ENCODE measurements at places on chromosomes 3 and 15.

DNA sequence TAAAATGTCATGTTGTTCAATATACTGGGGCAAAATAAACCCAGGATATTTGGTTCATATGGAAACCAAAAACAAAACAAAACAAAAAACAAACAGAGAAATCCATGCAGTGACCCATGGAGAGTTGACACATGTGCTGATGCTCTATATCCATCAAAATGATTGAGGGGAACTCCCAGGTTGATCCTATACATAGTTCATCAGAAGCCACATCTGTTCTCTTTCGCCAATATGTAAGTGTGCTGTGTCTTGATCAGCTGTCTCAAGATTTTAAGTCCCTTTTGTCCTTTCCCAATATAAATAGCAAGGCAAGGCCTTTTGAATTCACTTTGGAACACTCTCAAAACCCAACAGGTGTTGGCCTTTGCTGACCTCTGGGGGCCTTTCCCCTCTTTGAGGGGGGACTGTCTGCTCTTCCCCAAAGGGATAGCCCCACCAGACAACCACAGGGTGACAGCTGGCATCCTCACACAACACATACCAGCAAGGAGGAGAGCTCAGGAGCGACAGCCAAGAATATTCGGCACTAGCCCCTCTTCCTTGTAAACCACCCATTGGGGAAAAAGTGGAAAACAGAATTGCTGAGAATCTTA is 209.4 kb upstream of the CD96 start:
- no peak for DNase-seq

GRCh38 chr3:71554649-71555048 is 28.9 kb downstream of the FOXP1 start:
- no peak for DNase-seq

GRCh38 chr15:80121546-80121945 is 31.3 kb upstream of the FAH start:
- no peak for DNase-seq

- DNase-seq: no peak
Observed at GRCh38 chr15:88563638-88564037, 17.2 kb upstream of the DET1 start.

GRCh38 chr3:16207031-16207430 is 32.6 kb downstream of the GALNT15 start:
- no peak for DNase-seq

DNA sequence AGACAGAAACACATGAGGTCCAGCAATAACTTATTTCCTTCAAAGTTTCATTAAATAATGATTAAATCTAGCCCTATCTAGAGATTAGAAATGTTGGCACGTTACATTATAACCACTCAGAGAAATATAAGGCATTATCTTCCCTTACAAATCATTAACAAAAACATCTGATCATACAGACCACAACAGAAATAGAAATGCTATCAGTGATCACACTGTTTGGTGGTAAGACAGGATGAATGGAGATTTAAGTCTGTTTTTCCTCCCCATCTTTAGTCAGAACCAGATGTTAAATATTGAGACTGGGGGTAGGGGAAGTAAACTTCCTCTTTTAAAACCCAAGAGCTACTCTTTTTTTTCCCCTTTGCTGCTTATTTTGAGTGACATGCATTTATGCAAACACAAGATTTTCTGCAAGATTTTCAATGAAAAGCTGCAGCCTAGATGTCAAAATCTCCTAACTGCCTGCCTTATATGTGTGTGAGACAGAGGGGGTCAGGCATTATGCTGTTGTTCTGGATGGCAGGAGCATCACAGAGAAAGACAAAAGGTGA is 70.4 kb downstream of the CBLB start:
- DNase-seq: no peak

- DNase-seq: no peak
Observed at GRCh38 chr3:10437995-10438901, 67.1 kb downstream of the ATP2B2 start.

DNA sequence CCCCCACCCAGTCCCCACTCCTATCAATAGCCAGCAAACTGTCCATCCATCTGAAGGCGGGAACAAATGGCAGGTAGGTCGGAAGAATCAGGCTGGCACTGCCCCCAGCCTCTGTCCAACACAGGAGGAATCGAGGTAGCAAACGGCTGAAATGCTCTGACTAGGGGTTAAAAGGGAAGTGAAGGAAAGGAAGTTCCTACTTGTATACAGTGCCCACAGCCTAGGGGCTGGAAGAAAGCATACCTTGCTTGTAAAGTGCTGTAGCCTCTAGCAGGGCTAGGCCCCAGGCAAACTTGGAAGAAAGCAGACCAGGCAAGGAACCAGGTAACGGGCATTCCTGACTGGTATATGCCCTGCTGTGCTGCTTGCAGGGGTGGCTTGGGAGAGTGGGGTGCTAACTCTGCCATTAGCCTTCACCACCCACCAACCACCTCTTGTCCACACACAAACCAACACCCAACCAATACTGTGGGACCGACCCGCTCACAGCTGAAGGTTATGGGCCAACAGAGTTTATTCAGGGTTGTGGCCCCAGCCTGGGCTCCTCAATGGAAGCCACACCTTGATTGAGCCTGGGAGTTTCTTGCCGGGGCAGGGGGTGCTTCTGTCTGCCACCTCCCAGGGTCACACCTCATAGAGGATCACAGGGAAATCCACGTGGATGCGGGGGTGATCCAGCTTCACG is 2.4 kb downstream of the TUSC2 start:
- DNase-seq: no peak

DNA sequence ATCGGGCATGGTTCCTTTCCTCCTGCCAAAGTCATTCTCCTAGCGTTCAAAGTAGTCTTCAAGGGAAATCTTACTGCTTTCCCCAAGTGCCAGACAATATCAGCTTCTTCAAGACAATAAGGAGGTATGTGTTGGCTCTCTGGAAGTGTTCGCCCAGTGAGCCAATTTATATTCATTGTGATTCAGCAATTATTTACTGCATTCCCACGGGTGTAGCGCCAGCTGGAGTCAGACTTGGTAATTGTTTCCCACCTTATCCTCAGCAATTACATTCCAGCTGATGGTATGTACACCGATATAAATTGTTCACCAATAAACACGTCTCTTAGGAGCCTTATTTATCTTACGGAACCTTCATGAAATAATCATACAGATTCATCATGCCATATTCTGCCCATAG is 103.6 kb upstream of the CTNNB1 start:
- DNase-seq: no peak

- DNase-seq: peak; percentile 28
Observed at GRCh38 chr15:98799461-98800390, 151.4 kb downstream of the IGF1R start.

DNA sequence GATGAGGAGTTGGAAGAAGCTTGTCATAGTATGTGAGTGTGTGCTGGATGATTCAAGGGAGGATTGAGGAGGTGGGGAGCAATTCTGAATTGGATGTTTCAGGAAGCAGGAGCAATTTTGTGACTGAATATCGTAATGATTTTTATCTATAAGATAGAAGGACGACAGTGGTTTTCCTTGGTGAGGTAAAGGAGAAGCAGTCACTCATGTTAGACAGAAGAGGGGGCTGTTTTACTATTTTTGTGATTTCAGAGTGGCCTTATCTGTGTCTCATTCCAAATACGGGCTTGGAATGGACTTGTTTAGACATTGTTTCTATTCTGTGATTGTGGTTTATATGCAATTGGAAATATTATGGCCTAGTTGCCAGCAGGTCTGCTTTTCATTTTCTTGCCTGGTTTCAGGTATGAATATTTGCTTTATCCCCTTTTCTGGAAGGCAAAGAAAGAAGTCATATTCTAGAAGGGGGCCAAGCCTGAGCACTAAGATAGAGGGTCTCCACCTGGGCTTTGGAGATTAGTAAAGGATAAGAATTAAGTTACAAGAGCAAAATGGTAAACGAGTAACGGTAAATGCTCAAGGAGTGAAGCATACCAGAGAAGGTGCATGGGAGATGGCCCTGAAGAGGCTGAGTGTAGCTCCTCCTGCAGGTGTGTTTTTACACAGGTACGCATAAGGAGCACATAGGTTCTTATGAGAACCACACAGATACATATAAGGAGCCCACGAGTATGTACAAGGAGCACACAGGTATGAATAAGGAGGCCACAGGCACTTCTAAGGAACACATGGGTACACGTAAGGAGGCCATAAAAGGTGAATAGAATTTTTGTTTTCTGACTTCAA is 124.6 kb upstream of the KCNAB1 start:
- DNase-seq: peak; percentile 35

DNA sequence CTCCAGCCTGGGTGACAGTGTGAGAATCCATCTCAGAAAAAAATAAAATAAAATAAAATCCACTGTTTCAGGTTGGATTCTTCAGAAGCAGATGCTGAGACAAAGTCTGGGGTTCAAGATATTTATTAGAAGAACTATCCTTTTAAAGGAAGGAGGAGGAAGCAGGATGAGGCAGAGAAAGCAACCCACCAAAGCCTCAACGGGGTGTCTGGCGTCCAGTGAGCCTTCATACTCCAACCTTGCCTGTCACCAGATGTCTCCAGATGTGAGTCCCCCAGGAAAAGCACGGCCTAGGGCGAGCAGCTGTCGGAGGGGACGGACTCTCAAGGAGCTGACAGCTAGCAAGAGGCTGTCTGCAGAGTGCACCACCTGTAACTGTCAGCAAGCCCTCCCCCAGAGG is 37.3 kb downstream of the MB21D2 start:
- DNase-seq: no peak

GRCh38 chr15:91099616-91099994 is 452 bp upstream of the SV2B start:
- peak; percentile 34 for DNase-seq

GRCh38 chr3:141373232-141373631 is 4.9 kb downstream of the ZBTB38 start:
- no peak for DNase-seq

GRCh38 chr15:31786360-31786759 is 244.0 kb upstream of the CHRNA7 start:
- no peak for DNase-seq

- peak; percentile 14 for DNase-seq
Observed at GRCh38 chr3:164479978-164480377, 598.3 kb downstream of the SI start.

DNA sequence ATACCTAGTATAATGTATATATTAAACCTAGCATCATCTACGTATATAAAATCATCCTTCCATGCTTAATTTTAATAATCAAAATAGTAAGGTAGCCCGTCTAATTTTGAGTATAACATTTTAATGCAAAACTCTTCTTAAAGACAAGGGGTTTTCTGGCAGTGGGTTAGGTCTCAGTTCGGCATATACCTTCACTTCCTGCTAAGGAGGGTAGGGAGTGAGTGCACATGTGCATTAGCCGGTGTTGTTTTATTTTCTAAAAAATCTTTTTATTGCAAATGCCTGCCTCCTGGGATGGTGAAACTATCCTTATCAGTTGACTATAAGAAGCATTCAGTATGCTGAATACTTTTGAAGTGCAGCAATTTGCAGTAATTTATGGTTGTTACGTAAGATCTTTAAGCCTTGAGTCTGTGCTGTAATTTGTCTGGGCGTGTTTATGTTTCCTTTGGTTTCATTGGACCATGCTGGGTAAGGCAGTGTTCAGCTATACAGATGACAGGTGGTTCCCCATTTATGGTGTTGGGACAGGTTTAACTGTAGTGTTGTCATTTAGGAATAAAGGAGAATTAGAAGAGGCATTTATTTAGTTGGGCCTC is 11.7 kb downstream of the ARHGEF26 start:
- no peak for DNase-seq

- DNase-seq: no peak
Observed at GRCh38 chr3:189260556-189261493, 89.1 kb downstream of the TPRG1 start.

DNA sequence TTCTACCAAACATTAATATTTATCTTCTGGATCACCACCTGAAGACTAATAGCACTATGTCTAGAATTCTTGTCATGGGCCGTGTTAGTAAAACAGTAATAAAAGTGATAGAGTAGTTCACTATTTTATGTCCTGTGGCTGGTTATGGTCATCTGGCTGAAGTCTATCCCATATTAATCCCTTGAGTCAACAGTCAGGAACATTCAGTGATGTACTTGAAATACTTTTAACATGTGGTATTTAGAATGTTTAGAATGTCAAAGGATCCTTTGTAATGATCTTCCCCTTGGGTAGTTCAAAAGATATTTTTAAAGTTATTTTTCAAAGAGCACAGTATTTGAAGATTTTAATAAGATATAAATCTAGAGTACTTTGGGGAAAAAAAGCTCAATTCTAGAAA is 117.0 kb downstream of the MBNL1 start:
- no peak for DNase-seq

- DNase-seq: no peak
Observed at GRCh38 chr3:141250828-141251227, 19.2 kb downstream of the PXYLP1 start.

DNA sequence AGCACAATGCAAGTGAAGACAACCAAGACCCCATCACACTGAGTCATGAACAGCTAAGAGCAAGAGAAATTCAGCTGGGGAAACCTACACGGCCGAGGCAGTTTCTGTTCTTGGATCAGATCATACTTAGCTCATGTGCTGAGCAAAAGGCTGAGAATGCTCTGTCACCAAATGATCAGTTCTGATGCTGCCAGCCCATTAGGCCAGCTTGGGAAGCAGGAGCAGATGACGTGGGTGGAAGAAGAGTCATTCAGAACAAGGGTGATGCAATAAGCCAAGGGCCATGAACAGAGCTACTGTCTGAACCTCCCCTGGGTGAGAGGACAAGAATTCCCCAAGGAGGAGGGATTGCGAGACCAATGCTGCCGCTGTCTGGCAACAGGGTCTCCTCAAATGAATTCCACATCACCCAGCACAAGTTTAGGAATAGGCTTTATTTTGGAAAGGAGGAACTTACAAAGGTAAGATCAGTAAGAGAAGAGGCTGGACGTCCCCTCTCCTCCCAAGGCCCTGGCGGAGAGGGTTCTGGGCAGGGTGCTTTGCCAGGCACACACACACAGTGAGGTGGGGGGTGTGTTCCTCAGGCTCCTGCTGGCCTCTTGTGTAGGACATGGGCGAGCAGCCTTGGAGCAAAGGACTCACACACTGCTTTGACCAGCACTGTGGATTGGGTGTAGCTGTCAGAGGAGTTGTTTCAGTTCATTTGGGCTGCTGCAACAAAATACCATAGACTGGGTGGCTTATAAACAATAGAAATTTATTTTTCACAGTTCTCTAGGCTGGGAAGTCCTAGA is 65.6 kb upstream of the CTXND1 start:
- no peak for DNase-seq

GRCh38 chr3:49158792-49159191 is 7.3 kb downstream of the CCDC71 start:
- DNase-seq: no peak

GRCh38 chr3:136678981-136679380 is 73.2 kb downstream of the STAG1 start:
- no peak for DNase-seq

DNA sequence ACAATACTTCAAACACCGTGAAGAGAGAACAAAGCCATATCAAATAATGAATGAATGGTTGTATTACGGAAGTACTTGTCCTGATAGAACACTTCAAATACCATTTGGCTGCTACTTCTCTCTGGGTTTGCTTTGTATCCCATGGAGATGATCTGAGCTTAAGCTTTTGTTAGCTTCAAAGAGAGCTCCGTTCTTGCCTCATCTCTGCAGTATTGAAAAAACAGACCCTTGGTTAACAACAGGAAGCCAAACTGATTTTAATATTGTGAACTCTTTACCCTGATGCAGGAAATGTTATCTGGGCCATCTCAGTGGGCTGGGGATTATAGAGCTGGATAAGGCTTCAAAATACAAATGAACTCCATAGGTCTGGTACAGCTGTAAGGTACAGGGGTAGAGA is 101.0 kb downstream of the CHL1 start:
- no peak for DNase-seq
